ENCODE measurements at places on chromosomes 3 and 15.

GRCh38 chr3:117399311-117400078 lies 689.9 kb downstream of the TUSC7 start:
- no peak for DNase-seq

- no peak for DNase-seq
Observed at GRCh38 chr15:68271854-68272471, 5.6 kb upstream of the FEM1B start.

- no peak for DNase-seq
Observed at GRCh38 chr15:90873998-90874605, 5.7 kb downstream of the FURIN start.

GRCh38 chr3:69105320-69105719 lies 17.1 kb downstream of the LMOD3 start:
- DNase-seq = no peak

- DNase-seq = no peak
Observed at GRCh38 chr15:35481064-35481463, 64.9 kb downstream of the DPH6 start.

GRCh38 chr3:97515076-97515475 lies 249.5 kb upstream of the ARL6 start:
- DNase-seq = no peak

DNA sequence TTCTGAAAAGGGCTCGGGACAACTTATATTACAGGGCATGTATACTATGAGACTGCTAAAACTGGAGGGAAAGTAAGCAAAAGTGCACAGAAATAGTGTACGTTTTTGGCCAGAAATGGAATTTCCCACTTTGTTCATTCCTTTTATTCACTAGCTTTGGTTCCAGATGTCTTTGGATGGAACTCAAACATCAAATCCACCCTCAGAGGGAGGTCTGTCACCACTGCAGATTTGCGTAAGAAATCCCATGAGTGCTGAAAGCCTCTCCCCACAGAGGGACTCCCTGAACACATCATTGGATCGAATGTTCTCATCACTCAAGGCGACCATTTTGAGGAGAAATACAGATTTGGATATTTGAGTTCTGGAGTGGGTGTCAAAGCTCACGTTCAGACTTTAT lies 71.6 kb downstream of the FEM1B start:
- no peak for DNase-seq

- no peak for DNase-seq
Observed at GRCh38 chr3:195178124-195178910, 92.6 kb downstream of the XXYLT1 start.

DNA sequence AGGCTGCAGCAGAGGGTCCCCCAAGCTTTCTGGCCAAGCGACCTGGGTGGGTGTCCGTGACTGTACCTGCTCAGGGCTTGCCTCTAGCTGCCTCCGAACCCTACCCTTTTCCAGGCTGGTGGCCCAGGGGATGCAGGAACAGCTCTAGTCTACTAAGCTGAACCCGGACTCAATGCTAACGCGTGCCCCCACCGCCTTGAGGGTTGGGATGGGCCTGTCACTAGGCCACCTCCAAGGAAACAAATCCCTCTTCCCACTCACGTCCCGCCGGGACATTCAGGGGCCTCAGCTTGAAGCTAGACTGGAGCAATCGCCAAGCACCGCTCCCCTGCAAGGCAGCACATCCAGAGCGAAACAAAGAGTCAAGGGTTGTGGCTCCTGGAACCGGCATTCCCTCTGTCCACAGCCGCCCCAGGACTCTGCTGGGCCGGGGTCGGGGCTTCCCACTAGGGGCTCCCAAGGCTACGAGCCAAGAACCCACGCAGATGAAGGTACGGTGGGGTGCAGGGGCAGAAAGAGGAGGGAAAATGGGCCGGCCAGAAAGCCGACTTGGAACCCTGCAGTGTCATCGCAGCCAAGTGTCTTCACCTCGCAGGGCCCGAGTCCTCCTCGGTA lies 2.9 kb downstream of the FBXL22 start:
- DNase-seq = peak; percentile 17

DNA sequence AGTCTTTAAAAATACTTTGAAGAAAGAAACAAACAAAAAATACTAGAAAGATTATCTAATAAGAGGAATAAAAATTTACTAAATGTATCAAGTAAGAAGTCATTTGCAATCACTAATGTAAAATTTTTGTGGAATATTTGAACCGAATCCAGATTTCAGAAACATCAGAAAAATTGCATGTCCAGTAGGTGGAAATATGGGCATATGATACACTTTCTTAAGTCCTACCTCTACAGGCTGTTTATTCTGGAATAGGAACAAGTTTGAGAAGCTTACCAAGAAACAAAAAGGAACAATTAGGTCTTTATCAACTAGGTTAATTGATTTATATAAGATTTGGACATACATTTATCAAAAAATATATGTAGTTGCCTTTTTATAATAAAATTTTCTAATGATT lies 292.9 kb upstream of the ROBO1 start:
- no peak for DNase-seq

DNA sequence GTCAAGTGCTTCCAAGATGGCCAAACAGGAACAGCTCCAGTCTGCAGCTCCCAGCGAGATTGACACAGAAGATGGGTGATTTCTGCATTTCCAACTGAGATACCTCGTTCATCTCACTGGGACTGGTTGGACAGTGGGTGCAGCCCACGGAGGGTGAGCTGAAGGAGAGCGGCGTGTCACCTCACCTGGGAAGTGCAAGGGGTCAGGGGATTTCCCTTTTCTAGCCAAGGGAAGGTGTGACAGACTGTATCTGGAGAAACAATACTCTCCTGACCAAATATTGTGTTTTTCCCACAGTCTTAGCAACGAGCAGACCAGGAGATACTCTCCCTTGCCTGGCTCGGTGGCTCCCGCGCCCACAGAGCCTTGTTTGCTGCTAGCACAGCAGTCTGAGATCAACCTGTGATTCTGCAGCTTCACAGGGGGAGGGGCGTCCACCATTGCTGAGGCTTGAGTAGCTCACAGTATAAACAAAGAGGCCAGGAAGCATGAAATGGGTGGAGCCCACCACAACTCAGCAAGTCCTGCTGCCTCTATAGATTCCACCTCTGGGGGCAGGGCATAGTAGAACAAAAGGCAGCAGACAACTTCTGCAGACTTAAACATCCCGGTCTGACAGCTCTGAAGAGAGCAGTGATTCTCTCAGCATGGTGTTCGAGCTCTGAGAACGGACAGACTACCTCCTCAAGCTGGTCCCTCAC lies 293.5 kb upstream of the SUCLG2 start:
- no peak for DNase-seq

- peak; percentile 61 for DNase-seq
Observed at GRCh38 chr3:130395916-130396315, 50.4 kb downstream of the COL6A5 start.

DNA sequence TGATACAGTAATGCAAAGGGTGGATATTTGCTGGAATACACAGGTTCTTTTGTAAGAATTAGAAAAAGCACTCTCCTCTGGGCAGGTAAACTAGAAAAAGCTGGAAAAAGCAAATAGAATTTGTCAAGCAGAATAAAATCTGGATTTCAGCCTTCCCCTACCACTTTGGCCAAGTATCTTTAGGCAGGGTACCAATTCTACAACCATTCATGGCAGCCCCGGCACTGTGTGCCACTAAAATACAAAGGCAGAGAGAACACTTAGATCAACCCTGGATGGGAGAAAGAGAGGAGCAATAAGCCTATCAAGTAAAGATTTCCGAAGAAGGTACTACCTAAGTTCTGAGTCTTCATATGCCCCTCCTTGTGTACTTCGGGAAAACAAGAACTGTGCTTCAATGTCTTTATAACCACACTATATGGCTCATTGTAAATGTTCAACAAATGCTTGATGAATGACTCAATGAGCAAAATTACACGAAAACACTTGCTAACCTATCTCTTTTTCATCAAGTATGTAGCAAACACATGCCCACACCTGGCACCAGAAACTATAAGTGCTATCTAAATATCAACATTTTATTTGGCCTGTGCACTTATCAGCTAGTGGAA lies 20.8 kb downstream of the STAG1 start:
- DNase-seq = no peak

GRCh38 chr3:172211123-172211522 lies 171.7 kb downstream of the FNDC3B start:
- DNase-seq = no peak

DNA sequence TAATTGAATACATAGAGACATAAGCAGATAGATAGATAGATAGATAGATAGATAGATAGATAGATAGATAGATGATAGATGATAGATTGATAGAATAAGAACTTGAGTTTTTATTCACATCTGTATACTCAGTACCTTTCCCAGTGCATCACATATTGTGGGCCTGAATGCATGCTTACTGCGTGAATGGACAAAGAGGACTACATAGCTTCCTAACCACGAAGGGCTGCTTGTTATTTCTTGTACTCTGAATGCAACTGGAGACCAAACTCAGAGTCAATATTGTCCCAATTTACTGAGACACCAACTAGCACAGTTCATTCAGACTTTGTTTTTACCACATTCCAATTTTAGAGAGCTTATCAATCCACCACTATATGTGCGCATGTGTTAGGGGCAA lies 422.9 kb upstream of the GRM7 start:
- DNase-seq = no peak

DNA sequence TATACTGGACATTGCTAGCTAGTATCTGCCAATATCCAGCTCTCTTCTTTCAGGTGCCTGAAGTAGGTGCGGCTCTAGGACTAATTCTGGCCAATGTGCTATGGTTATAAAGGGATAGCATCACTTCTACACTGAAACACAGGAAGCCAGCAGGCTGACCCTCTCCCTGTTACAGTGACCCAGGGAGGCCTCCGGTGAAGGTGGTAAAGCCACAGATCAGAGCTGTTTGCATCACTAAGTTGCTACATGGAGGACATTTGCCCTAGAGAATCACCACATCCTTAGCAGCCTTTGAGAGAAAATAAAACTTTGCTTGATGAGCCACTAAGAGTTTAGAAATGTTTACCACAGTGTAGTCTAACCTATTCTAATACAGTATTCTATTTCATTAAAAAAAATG lies 161.4 kb downstream of the CHST2 start:
- DNase-seq = no peak

- DNase-seq = no peak
Observed at GRCh38 chr3:52523386-52524257, 10.0 kb downstream of the NT5DC2 start.

- no peak for DNase-seq
Observed at GRCh38 chr15:58109419-58109818, 28.8 kb upstream of the AQP9 start.

GRCh38 chr3:32334675-32335074 lies 57.0 kb upstream of the CMTM7 start:
- DNase-seq = no peak

DNA sequence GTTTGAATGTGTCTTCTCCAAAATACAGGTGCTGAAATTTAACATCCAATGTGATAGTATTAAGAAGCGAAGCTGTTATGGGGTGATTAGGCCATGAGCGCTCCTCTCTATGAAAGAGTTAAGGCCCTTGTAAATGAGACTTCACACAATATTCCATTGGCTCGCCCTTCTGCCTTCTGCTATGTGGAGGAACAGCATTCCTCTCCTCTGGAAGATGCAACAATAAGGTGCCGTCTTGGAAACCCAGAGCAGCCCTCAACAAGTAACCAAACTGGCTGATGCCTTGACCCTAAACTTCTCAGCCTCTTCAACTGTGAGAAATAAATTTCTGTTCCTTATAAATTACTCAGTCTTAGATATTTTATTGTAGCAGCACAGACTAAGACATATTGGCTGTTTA lies 874.6 kb downstream of the ROBO1 start:
- no peak for DNase-seq

DNA sequence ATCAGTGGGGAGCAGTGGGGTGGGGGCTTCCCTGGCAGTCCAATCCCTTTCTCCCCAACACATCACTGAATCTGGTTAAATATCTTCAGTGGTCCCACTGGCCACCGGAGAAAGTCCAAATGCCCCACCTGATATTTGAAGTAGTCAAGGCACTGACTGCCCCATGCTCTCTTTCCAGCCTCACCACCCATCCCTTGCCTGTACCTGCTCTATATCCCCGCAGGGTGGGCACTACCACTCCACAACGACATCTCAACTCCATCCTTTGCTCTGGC lies 101.7 kb downstream of the DAPK2 start:
- DNase-seq = no peak

DNA sequence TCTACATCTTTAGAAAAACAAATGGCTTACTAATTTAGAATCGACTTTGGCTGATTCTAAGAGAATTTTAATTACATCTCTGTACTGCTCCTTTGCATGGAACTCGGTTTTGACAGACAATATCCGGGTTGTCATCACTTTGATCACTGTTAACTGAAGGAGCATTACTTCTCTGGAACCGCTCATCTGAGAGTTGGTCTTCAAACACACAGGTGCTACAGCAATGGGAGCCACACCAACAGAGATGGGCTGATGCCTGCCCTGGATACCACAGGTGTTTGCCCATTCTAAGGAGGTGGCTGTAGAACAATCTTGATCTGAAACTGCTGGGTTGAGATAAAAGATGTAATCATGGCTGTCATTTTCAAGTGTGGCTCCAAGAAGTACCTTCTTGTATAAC lies 21.6 kb downstream of the LINS1 start:
- no peak for DNase-seq

- peak; percentile 40 for DNase-seq
Observed at GRCh38 chr3:180408654-180409053, 193.3 kb upstream of the TTC14 start.

- no peak for DNase-seq
Observed at GRCh38 chr15:42083605-42083908, 10.8 kb downstream of the PLA2G4D start.

DNA sequence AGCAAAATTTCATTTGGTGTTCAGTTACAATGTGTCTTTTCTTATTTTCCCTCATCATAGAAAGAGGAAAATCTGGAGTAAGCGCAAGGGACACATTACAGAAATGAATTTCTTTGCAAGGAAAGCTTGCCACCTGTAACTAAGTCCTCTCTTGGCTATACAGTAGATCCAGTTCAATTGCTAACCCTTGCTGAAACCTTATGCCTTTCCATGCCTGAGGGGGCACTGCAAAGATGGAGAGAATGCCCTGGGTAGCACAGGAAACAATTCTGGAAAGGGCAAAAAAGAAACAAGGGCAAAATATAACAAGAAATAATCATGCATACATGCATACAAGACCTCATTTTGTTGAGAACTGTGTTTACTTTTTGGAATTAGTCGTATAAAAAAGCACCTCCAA lies 4.3 kb downstream of the CADM2 start:
- DNase-seq = no peak

Measured in dermis microvascular lymphatic vessel endothelial cell (primary cell).